Thyroid gland (tissue), 4 donors: ENCODE measurements at places on chromosomes 6 and 20. TPM values are rescaled to one million over a fixed set of nuclear protein-coding genes. Genes with fewer than 3 reads are reported as not detected.

The IL17F gene
- total RNA-seq = not detected

The GCNT2 gene
- 8.1 TPM for total RNA-seq

The CALHM5 gene
- total RNA-seq = 0.59 TPM

The SLC26A8 gene
- total RNA-seq = 0.13 TPM

The PLCB1 gene
- total RNA-seq = 14.1 TPM

The MAN1A1 gene
- total RNA-seq = 71.7 TPM

The BNIP5 gene
- total RNA-seq = not detected

The MICAL1 gene
- total RNA-seq = 33.6 TPM

The SIRPG gene
- total RNA-seq = not detected

The KCNG1 gene
- total RNA-seq = not detected

The TENT5A gene
- 32.4 TPM for total RNA-seq
